ENCODE measurements at places on chromosomes 1 and 21.

DNA sequence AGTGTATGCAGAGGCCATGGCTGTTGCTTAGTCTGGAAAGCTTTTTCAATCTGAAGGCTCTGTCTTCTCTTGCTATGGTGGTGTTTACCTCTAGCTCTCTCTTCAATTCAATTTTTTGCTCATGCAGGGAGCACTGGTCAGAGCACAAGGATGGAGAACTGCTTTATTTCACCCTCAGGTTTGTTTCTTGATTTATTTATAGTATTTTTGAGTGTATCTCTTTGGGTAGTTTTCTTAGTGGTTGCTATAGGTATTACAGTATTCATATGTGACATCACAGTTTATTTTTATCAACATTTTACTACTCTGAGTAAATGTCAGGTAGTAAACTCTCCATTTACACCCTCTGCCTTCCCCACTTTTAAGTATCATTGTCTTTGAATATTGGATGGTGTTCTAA, 147.9 kb downstream of the RASAL2 start:
- DNase-seq = no peak

DNA sequence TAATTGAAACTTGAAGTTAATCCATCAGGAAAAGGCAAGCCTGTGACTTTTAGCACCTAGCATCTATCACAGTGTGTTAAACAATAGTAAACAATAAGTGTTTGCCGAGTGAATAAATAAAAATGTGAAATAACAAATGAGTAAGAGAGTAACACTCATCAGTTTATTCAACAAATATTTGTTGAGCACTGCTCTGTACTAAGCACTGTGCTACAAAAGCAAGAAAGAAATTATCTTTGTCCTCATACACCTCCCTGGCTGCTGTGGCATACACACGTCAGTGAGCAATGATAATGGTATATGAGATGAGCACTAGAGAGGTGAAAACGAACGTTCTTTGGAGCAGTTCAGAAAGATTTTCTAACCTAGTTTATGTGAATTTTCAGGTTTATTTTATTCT, 295.0 kb upstream of the LRRC7 start:
- DNase-seq = no peak

- DNase-seq = no peak
These were observed 307.0 kb upstream of the PROX1 start for GRCh38 chr1:213680677-213681325.

- no peak for DNase-seq
These were observed 21.8 kb downstream of the CAPN9 start for GRCh38 chr1:230768903-230769570.

DNA sequence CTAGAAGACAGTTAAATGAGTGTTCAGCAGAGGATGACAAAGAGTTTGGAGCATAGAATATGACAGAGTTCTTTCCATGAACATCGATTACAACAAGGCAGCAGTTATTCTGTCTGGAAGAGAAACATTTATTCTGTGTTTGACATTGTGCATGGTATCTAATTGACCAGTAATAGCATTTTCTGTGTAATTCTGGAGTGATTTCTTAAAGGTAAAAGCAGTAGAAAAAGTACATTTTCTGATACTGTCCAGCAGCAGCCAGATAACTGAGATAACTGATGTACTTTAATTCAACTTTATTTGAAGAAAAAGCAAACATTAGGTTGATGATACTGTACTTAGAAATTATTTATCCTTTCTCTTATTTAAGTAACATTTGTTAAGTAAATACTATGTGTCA, 497.1 kb downstream of the AGBL4 start:
- DNase-seq = no peak

GRCh38 chr1:228488125-228488817, 1.1 kb downstream of the RNF187 start:
- no peak for DNase-seq

GRCh38 chr1:8388732-8389562, 71.0 kb downstream of the SLC45A1 start:
- no peak for DNase-seq

DNA sequence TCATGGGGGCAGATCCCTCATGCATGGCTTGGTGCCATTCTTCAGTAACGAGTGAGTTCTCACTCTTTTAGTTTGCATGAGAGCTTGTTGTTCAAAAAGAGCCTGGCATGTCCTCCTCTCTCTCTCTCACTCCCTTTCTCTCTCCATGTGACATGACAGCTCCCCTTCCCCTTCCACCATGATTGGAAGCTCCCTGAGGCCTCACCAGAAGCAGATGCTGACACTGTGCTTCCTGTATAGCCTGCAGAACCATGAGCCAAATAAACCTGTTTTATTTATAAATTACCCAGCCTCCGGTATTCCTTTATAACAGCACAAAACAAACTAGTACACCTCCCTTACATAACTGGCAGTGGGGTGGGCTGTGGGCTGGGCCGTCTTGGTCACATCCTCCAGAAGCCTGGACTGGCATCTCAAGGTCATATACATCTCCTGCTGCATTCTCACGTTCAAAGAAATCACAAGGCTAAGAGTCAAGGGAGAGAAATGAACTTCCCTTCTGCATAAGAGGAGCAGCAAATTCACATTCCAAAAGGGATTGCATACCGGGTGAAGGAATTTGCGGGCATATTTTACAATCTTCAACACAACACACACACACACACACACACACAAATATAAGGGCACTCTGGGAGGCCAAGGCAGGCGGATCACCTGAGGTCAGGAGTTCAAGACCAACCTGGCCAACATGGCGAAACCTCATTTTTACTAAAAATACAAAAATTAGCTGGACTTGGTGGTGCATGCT, 2.3 kb upstream of the CCSAP start:
- no peak for DNase-seq

DNA sequence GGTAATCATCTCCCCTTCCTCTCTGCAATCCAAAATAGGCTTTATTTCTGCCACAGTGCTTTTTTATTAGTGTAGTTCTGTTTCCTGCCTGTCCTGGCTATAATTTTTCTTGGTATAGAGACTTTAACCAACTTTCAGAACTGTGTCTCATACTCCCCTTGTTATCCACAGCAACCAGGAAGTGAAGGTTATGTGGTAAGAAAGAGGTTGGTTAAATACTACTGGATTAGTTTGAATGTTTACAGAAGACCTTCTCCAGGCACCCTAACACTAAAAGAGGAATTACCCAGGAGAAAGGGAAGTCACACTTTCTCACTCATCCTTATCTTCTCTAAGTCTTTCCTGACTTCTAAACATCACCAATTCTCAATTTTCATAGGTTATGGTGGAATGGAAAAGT, 17.8 kb upstream of the TNFSF4 start:
- no peak for DNase-seq

DNA sequence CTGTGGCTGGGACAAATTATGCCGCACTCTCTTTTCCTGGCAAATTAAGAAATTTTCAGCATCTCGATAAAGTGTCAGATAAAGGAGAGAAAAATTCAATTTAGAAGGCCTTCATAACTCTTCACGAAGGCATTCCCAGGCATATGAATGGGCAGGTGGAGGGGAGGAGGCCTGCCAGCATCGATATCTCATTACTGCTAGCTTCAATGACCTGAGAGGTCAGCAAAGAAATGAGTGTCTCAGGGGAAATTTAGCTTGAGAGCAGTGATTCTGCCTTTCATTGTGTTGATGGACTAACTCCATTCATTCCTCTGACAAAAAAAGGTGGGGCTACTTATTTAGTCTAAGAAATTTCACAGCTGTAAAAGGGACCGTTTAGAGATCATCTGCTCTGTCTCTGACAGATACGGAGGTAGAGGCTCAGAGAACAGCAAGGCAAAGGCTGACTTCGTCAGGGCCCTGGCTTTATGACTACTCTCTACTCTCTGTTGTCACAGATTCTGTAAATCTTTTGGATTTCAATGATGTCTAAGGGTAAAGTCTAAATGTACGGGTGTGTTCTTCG, 212.0 kb upstream of the BEND5 start:
- DNase-seq = no peak

DNA sequence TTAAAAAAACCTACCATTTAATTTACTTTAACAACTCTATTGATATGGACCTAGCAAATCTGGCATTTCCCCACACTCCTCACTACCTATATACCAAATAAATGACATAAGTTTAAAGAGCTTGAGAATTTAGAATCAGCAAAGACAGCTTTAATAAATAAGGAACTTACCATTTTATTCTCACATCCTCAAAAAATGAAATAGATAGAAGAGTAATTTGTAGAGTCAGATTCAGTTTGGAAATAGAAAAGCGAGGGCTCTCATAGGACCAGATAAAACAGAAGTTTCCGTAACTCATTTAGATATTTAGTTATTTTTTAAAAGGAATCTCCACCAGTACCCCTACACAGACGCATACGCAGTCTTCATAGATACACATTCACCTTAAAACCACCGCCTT, 117.9 kb downstream of the RGS2 start:
- DNase-seq = no peak

DNA sequence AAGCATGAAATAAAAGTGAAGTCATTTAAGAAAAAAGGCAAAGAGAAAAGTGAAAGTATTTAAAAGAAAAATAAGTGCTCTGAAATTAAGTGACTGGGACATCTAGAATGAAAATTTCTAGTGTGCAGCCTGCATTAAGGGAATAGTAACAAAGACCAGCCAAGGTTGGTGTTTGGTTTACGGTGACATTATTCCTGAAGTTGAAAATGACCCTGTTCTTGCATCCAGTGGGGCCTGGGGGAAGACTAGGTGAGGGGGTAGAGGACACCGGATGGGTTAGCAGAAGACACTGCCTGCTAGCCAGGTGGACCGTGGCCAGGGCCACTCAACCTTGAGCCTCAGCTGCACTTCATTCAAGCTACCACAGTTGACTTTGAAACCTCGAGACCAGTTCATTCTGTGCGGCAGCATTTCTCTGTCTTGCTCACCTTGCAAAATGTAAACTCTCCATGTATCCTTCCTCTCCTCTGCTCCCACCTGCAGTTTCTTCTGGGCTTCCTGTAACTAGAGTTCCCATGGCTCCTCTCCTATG, 14.3 kb upstream of the KCNK1 start:
- DNase-seq = no peak

GRCh38 chr1:12090326-12090725, 27.2 kb downstream of the TNFRSF8 start:
- DNase-seq = no peak

- no peak for DNase-seq
These were observed 111.3 kb downstream of the GREM2 start for GRCh38 chr1:240500647-240501046.

DNA sequence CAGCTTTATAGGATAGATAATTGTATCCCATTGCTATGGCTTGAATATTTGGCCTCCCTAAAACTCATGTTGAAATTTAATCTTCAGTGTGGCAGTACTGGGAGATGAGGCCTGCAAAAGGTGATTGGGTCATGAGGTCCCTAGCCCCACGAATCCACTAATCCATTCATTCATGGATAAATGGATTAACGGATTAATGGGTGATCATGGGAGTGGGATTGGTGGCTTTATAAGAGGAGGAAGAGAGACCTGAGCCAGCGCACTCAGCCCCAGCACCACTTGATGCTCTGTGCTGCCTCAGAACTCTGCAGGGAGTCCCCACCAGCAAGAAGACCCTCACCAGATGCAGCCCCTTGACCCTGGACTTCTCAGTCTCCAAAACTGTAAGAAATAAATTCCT, 32.0 kb downstream of the S100A6 start:
- no peak for DNase-seq

DNA sequence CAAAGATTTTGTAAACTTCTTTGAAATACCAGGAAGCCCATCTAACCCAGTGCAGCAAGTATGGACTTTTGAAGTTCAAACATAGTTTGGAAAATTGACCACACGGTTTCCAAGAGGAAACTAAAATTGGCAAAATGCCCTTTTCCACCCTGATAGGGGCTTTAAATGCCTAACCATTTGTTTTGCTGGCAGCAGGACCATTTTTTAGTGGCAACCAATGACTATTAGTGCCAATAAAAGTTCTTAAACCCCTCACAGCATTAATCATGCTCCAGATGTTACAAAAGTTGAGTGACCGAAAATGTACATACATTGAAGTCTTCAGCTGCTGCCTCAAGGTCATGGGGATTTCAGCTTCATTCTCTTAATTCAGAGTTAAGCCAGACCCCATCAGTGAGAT, 46.4 kb upstream of the ENAH start:
- DNase-seq = no peak

DNA sequence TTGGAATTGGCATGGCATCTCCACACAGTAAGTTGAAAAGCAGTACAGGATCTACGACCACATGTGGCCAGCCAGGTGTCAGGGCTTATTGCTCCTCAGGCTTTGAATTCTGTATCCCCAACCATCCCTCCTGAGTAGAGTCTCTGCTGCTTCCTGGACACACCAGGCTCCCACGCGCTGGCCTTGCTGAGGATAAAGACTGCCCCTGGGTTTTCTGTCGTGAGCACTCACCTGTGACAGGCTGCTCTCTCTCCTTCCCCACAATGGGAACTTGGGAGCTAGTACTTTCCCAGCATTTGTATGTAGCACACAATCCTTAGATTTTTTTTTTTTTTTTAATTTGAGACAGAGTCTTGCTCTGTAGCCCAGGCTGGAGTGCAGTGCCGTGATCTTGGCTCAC, 33.6 kb downstream of the PBX1 start:
- no peak for DNase-seq

DNA sequence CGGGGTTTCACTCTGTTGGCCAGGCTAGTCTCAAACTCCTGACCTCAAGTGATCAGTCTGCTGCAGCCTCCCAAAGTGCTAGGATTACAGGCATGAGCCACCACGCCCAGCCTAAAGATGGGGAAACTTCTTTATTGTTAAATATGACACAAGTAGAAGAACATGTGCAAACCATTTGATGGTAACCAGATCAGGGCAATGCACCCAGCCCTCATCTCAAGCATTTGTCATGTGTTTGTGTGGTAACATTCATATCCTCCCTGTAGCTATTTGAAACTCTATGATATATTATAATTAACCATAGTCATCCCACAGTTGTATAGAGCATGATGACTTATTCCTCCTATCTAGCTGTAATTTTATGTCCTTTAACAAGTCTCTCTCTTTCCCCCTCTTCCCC, 119.5 kb upstream of the TMPRSS2 start:
- no peak for DNase-seq

DNA sequence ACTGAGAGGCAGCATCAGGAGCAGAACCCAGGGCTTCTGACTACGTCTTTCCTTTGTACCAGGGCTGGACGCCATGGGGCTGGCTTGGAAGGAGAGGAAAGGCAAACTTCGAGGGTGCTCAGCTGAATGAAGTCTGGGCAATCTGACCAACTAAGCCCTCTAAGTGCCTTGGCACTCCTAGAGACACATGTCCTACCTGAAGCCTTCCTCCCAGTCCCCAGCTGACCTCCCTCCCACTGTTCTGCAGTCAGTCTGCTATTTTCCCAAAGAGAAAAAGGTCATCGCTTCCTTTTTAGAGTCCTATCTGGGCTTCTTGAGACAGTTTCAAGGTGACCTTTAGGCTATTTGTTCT, 5.2 kb downstream of the SLC9A1 start:
- DNase-seq = no peak

- DNase-seq = no peak
These were observed 18.4 kb upstream of the FRRS1 start for GRCh38 chr1:99784809-99785255.

- DNase-seq = no peak
These were observed 63.0 kb downstream of the ATP1A1 start for GRCh38 chr1:116435806-116436610.

DNA sequence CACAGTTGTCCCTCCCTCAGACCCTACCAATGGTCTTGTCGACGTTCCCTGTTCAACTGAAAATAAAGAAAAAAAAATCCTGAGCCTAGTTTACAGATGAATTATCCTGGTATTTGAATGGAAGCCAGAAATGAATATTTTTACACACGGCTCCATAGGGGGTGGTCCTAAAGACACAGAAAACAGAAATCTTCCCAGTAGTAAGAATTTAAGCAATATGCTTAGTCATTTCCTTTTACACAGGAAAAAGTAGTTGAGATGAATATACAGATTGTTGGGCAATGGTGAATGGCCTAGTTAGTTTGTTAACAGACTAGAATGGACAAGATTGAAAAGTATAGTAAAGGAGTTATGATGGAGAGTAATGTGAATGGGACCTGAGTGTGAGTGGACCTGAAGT, 67.4 kb downstream of the RGS18 start:
- DNase-seq = no peak
